Activated naive CD4-positive, alpha-beta T cell treated with anti-CD3 and anti-CD28 coated beads, Interleukin-2, amount 50 U/mL, for 72 hours (primary cell): ENCODE measurements at places on chromosomes 12 and 14.

DNA sequence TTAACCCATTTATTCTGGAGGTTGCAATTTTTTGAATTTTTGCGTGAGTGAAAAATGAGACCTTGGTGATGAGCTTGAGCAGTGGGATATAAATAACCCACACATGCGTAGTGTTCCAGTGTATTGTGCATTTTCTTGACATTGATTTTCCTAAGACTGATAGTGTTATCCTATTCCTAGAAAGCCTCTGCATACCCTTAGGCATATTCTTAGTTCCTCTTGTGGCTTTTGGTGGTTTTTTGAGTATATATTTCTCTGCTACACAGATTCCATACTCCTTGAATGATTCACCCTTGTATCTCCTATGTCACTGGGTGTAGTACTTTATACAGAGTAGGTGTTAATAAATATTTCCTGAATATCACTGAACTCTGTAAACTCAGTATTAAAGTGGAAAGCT lies 363.4 kb upstream of the PDE3A start:
- DNase-seq, result no peak

DNA sequence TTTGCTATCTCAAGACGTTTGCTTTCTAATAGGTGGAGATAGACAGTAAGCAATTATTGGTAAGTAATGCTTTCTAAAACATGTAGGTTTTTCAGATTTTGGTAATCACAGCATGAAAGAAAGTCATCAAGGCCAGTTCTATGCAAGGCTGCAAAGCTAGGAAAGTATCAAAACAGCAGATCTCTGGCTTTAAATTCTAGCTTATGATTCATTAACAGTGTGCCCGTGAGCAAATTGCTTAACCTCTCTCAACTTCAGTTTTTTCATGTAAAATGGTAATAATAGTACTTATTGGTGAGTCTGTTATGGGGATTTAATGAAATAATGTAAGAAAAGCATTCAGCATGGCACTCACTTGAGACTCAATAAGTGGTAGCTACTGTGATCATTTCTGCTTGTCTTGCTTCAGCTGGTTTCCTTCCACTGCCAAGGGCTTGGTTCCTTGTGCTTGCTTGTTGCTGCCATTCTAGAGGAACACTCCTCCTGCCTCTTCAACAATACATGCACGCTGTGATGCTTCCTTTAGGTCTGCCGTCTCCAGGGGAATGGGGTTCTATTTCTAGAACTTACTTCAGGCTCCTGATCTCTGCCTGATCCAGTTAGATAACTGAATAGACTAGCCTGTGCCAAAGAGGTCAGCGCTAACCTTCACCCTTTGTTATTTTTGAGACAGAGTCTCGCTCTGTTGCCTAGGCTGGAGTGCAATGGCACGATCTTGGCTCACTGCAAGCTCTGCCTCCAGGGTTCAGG lies 88.4 kb downstream of the CAND1 start:
- no peak for DNase-seq

GRCh38 chr12:113261847-113262470 lies 40.7 kb downstream of the TPCN1 start:
- no peak for DNase-seq

DNA sequence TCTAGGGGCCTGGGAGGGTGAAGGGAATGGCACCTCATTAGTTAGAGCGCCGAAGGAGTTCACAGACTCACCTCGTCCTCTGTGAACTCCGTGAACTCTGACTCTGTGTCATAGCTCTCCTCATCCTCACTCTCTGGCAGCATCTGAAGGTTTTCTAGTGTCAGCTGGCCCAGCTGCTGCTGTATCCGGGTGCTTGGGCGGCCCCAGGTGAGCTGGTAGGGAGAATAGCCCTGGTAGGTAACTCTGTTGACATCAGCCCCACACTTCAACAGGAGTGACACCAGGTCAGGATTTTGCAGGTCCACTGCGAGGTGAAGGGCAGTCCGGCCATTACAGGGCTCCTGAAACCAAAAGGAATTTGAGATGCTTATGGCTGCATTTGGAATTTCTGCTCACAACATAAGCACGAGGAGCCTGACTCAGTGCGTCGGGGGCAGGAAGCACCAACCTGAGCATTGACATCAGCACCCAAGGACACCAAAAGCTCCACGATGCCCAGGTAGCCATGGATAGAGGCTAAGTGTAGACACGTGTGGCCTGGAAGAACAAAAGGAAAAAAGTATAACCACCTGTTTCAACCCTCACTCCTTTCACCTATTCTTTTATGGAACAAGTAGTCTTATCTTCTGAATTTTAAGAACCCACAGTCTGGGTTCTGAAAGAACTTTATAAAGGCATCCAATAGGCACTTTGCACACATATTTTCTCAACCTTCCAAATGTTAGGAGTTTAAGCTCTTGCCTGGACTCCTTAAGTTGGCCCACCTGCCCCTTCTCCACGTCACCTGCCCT lies 2.0 kb downstream of the NFKBIA start:
- peak; percentile 65 for DNase-seq

- DNase-seq, result no peak
These were observed 97.6 kb downstream of the EFCAB11 start for GRCh38 chr14:89856871-89857345.

DNA sequence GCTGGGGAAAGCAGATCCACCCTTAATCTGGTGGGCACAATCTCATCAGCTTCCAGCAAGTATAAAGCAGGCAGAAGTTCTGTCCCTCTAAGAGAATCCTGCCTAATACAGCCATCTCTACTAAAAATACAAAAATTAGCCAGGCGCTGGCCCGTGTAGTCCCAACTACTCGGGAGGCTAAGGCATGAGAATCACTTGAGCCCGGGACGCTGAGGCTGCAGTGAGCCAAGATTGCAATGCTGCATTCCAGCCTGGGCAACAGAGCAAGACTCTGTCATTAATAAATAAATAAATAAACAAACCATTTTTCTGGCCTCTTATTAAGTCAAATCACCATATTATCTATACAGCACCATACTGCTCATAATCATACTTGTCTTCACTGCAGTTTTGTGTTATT lies 111.2 kb downstream of the MED13L start:
- DNase-seq, result no peak

DNA sequence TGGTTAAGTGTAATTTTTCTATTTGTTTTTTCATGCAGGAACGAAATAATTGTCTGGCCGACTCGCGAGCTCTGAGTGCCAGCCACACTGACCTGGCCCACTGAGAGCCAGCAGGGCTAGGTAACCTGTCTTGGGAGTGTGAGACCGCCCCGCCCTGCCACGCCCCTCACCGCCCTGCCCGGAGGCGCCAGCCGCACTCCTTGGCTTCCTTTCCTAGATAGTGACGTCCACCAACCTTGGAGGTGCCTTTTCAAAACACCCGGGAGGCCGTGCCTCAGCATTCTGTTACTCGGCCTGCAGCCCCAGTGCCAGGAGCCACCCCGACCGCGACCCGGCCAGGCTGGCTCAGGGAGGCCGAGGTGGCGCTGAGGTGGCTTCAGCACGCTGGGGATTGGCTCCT lies 21.7 kb downstream of the XRCC3 start:
- DNase-seq, result no peak

DNA sequence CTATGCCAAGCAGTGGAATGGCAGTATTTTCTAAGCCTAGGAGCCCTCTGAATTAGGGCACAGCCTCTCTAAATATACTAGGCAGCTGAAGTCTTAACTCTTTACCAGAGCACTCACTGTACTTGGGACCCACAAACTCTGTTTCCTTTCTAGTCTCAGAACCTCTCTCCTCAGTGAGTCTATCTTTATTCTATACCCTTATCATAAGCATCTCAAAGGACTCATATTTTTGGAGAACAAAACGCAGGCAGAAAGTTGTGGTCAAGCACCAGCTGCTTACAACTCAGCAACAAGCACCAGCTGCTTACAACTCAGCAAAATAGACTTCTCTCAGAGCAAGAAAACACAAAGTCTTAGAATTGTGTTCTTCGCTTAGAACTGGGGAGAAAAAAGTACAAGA lies 993 bp downstream of the CCDC196 start:
- no peak for DNase-seq

DNA sequence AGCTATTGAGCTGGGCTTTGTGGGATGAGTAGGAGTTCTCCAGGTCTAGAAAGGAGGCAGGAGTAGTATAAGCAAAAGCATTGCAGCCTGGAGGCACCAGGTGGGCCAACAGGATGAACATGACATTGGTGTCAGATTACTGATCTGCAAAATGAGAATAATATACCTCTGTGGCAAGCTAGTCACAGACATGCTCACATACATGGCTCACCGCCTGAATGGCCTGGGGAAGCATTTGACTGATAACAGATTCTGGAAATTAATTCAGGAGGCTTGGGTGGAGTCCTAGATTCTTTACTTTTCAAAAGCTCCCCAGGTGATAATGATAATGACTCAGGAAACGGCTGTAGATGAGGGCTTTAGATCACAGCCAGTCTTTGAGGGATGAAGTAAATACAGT lies 709 bp downstream of the TCL1B start:
- no peak for DNase-seq

DNA sequence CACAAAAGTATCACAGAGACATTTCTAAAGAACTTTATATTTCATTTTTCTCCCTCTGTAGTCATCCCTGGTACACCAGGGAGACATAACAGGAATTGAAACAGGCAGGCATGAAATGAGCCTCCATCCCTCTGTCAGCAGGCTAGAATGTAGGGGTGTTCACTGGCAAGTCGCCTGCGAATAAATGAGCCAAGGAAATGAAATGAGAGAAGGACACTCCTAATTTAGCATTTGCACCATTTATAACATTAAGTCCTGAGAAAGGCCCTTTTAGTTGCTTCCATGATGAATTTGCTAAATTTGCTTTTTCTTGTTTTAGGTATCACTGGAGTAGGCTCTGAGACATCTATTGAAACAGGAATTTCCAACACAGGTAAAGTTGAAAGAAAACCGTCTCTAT lies 192.4 kb upstream of the CNTN1 start:
- no peak for DNase-seq

DNA sequence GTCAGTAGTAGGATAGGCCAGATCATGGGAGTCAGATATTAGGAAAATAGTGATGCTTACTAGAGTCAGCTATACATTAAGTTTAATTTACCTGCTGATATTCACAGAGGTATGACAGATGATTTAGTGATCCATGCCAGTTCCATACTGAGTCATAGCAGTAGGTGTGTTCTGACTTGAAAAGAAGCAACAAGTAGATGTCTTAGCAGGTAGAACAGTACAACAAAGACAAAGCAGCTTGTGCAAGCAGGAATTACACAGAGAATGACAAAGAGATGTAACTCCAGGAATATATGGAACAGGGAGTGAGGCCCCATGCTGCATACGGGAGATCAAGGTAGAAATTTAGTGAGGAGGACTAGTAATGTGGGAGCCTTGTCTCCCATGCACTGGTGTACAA lies 556.9 kb downstream of the SLC16A7 start:
- no peak for DNase-seq

GRCh38 chr12:118429688-118430383 lies 53.5 kb downstream of the SUDS3 start:
- DNase-seq, result no peak

GRCh38 chr12:67424784-67425183 lies 155.6 kb downstream of the CAND1 start:
- DNase-seq, result no peak
